ENCODE measurements at places on chromosomes 11 and 22.
A peak's percentile ranks its signal among the peaks of the same experiment; 100 is the strongest.

DNA sequence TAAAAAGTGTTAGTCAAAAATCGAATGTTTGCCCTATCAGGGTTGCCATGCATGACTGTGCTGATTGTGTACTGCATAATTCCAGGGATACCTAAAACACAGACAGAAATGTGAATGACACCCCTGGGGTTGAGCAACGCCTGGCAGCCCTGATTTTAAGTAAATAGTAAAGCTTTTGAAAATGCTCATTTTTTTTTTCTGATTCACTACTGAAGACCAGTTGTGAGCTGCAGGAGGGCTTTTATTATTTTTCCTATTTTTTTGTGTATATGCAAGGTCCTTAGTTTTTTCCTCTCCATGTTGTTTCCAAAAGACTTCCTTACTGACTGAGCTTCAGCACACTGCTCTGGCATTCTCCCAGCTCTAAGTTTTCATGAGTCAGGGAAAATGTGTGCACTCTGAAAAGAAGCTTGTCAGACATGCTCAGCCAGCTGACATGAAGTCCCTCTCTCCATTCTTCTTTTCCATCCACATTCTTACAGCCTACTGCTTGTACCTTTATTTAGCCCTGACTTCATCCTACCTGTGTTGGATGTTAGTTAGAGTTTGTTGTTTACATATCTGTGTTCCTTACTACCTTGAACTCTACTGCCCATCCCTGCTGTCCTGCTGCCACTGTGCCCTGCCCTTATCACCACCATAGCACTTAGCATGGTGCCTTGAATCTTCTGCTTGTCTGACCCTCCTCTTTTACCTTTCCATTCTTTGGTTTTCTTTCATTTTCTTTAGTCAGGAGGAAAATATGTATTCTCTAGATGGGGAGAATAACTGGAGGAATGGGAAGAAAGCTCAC is 79.5 kb downstream of the HORMAD2 start:
- peak; percentile 54 for DNase-seq

- DNase-seq, result no peak
These were observed 19.4 kb downstream of the SUSD2 start for GRCh38 chr22:24200619-24201212.

DNA sequence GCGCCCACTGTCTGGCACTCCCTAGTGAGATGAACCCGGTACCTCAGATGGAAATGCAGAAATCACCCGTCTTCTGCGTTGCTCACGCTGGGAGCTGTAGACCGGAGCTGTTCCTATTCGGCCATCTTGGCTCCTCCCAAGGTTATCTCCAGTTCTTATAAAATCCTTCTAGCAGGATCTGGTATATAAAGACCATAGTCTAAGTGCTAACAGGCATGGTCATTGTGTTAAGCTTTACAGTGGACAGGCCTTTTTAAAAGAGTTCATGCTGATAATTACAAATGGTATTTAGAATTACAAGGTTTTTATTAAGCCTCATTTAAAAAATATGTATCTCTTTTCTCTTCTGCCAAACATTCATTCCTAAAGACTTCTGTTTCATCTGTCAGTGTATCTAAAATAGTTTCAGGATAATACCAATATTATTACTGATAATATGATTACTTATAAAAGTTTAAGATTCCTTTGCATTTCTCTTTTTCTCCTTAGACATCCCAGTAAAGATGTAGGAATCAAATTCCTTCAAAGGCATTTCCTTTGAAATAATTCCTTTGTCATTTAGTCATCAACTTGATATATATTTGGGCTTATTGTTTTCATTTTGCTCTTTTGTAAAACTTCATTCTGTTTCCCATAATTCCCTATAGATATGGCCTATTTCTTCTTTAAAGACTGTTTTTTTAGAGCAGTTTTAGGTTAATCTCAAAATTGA is 20.7 kb downstream of the DDX10 start:
- no peak for DNase-seq

DNA sequence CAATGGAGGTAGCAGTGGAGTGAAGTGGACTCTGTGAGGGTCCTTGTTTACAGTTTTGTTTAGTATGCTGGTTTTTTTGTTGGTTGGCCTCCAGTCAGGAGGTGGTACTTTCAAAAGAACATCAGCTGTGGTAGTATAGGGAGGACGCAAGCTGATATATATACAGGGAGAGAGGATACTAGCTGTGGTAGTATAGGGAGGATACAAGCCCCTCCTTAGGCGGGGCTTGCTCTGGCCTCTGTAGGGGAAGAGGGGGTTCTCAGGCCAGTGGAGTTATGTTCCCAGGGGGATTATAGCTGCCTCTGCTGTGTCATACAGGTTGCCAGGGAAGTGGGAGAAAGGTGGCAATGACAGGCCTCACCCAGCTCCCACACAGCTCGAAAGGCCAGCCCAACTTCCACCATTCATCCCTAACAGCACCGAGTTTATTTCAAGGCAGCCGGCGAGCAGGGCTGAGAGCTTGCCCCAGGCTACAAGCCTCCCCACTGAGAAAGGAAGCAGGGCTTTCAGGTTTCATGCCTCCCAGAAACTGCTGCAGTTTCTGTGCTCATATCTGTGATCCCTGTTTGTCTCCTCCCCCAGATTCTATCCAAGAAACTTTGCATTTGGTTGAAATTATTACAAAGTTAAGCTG is 10.4 kb downstream of the OR52E6 start:
- no peak for DNase-seq

DNA sequence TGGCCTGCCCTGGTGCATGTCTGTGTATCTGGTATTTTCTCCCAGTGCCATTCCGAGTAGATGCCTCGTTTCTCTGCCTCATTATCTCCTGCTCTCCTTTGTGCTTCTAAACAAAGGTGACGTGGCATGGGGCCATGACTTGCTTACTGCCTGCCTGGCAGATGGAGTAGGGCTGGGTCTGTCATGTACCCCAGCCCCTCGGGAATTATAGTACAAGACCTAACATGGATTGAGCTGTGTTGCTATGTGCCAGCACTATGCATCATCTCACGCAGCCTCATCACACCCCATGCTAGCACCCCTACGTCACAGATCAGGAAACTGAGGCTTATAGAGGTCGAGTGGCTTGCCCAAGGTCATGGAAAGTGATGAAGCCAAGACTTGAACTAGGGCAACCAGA is 88.1 kb downstream of the GALNT18 start:
- DNase-seq, result no peak

GRCh38 chr22:39613549-39613921 is 43.0 kb downstream of the CACNA1I start:
- no peak for DNase-seq

- DNase-seq, result no peak
These were observed 66.0 kb upstream of the ZBED5 start for GRCh38 chr11:10923882-10924281.

DNA sequence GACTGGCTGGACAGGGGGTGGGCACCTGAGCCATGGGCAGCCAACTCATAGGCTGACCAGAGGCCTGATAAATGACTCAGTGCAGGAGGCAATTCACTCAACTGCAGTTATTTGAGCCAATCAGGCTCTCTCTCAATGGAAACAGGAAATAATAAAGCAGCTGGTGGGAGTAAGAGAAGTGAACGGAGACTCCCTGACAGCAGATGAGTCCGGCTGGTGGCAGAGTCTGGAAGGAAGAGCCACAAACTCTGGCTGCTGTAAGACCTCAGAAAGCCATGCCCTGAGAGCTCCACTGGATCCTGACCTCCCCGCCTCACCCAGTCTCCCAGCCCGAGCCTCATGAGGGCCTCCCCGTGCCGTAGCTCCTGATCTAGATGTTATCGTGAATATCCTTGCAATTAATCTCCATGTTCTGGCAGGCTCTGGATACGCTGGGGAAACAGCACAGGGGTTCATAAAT is 69.8 kb downstream of the TRIM29 start:
- no peak for DNase-seq

GRCh38 chr22:49936018-49936972 is 17.9 kb downstream of the CRELD2 start:
- DNase-seq, result peak; percentile 97

DNA sequence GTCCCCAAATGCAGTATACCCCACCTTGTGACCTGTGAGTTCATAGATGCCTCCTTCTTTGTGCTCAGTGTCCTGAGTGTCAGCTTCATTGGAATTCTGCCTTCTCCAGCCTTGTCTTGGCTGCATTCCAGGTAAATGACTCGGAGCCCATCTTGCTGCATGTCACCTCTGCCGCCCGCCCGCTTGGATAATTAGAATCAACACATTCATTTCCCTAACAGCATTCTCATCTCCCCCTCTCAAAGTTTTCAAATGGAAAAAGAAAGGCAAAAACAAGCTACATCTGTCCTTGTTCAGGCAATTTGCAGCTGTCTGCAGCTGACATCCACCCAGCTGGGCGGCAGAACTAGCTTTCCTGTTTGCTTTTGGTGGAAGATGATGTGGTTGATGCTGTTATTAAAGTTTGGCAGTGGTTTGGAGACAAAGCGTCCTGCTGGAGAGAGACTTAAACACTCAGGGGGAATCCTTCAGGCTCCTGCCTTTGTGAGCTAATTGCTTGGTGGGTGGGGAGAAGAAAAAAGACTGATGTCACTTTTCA is 198.8 kb upstream of the SEZ6L start:
- no peak for DNase-seq

GRCh38 chr11:84408946-84409411 is 1122.8 kb upstream of the CCDC90B start:
- DNase-seq, result no peak

GRCh38 chr11:69651834-69652620 is 11.1 kb downstream of the CCND1 start:
- no peak for DNase-seq

- no peak for DNase-seq
These were observed 103.4 kb upstream of the NECTIN1 start for GRCh38 chr11:119832202-119832935.

- no peak for DNase-seq
These were observed 285.1 kb downstream of the TBC1D22A start for GRCh38 chr22:47047321-47048122.

GRCh38 chr11:3736816-3737215 is 60.5 kb downstream of the NUP98 start:
- no peak for DNase-seq

DNA sequence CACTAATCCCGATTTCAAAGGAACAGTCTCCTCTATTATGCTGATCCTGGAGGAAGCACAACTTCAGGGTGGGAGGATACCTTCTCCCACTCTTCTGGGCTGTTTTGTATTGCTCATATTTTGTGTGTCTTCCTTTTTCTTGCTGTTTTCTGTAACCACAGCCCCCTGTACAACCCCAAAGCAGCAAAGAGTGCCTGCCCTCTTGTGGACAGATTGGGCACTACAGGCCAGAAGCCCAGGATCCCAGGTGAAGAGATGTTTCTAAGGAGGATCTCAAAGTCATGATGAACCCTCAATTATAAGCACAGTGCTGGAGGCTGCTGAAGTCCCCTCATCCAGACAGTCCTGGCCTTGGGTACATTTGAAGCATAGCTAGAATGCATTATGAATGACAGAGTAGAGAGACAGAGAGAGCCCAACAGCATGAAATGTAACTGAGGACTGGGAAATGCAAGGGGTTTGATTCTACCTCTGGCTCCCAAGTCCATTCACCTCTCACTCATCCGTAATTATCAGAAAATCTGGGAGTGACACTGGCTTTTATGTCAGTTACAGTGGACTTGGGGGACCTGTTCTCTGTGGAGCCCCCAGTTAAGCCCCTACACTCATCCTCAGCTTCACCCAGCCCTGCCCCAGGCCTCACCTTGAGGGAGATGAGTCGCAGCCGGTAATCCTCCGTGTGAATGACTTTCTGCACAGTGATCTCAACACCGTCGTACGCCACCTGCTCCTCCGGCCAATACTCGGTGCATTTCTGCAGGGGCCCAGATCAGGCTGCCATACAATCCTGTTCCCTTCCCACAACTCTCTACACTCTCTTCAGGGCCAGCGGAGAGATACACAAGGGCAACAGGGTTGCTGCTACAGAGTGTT is 6.2 kb upstream of the IGSF22 start:
- peak; percentile 58 for DNase-seq

DNA sequence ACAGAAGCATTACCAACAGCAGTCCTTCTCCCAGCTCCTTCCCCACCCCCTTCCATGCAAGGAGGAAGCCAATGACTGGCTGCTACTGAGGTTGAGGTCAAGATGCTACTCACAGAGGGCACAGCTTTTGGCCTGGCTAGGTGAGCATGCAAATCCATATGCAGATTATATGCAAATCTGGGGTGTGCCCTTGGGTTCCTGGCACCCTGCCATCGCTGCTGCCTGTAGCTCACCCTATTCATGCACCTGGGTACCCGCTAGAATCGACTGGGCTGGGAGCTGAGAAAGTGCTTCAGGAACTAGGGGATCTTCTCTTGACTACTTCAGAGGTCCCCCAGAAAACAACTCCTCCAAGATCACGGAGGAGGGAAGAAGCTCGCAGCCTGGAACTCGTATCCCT is 4.0 kb downstream of the DSCAML1 start:
- DNase-seq, result no peak

- DNase-seq, result no peak
These were observed 22.0 kb upstream of the MYOD1 start for GRCh38 chr11:17697175-17697949.

GRCh38 chr11:43447151-43447550 is 88.4 kb downstream of the TTC17 start:
- DNase-seq, result peak; percentile 15

DNA sequence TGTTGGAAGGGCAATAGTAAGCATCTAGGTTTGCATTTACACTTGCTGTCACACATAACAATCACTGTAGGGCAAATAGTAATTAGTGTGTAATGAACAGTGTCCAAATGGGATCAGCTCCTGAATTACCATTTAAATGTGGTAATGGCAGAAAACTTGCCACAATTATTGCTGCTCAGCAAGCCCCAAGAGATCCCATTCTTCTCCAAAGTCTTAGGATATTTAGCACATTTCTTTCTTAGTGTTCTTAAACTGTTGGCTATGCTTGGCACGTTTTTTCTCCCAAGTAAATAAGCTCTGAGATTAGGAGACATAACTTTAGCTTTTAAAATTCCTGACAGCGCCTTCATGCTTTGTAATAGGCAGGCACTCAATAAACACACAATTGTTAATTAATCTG is 1037.0 kb downstream of the DLG2 start:
- DNase-seq, result no peak

GRCh38 chr11:73480677-73481076 is 104.5 kb downstream of the RELT start:
- DNase-seq, result no peak

All from activated CD4-positive, alpha-beta T cell treated with anti-CD3 and anti-CD28 coated beads, Interleukin-10, Interleukin-2, amounts not matched to agents 100 ng/mL and 50 ng/mL, durations not matched to agents 16 hours and 8 hours (primary cell).